Karpas-422 (cell line): ENCODE measurements at places on chromosomes 6 and 20.

DNA sequence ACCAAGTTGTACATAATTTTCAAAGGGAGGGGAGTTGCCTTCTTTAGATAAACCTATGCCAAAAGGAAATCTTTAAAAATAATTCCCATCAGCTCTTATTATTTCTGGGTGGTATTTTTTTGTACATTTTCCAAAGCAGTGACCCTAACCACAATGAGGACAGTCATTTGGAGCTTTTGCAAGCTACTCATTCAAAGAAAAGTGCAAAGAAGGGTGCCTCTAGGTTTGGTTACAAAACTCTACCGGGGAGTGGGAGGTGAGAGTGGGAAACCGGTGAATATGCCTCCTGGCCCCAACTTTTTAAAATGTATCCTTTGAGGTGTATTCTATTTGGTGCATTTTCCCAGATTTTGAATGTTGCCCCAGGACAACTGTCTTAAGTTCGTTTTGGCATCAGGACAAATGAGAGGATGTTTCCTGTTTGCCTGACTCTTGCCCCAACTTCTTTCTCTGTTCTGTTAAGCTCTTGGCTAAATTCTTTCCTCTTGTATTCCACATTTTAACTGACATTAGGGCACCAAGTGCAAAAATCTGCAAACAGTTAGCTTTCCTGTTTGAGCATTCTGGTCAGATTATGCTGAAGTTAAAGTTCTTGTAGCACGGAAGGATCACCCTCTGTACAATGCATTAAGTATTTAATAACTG, 78.9 kb downstream of the SLX4IP start:
- no peak for DNase-seq

DNA sequence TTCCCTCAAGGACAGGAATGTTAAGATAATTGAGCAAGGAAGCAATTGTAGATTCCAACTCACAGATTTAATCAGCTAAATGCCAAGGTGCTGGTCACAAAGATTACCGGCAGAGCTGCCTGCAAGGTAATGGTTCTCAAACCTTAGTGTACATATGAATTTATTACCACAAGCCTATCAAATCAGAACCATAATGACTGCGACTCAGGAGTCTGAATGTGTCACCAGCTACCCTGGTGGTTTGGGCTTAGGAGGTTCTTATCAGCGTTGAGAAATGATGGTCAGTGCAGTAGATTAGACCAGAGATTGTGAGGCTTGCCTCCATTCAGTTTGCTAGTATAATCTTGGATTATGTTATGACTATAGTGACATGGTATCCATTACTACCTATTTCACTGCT, 78.9 kb downstream of the MTFR2 start:
- no peak for DNase-seq

DNA sequence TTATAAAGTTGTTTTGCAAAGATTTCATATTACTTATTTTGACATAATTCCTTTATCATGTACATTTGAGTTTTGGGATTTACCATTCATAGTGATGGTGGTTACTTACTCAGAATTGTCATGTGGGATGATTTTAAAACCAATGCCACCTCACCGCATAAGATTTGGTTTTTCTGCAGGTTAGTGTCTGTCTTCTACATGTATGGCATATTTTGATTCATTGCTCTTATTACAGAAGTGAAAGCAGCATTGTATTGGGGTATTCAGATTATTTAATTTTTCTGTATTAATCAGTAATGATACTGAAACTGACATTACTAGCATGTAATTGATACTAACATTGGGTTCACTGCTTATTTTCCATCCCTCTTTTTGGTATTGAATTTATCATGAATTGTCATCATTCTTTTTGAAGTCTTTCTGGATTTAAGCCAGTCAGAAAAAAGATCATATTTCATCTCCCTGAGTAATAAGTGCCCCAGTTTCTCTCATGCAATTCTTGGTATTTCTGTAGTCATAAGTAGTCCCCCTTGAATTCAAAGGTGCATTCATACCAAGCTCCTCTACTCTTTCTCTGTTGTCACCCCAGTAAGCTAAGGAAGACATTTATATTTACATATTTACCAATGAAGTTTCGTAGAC, 176.6 kb downstream of the BCKDHB start:
- DNase-seq: no peak

- no peak for DNase-seq
Observed at GRCh38 chr20:33676652-33677645, 2.7 kb upstream of the NECAB3 start.

DNA sequence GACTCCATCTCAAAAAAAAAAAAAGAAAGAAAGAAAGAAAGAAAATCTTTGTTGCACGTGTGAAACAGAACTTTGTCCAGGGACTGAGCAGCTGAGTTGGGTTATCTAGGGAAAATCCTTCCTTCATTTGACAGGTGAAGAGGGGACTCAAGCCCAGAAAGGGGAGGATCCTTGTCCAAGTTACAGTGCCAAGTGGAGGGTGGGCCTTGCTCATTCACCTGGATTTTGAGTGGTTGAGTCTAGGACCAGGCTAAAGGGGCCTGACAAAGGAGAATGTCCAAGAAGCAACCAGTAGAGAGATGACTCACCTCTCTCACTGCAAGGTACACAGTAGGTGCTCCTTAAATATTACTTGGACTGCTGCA, 2.7 kb downstream of the TGIF2 start:
- DNase-seq: no peak

DNA sequence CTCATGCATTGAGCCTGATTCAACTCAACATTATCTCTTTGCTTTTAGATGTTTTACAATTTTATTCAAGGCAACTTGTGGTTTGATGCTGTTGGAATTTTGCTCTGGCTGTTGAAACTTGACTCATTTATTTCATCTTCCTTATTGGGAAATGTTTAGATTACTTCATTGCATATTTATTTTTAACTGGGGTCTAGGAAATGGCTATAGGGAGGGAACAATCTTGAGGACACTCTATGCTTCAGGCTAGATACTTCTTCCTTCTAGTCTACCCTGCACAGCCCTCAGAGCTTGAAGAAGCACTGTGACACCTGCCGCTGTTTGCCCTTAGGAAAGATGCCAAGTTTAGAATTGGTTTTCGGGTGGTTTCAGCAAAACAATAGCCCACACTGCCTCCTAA, 183.4 kb downstream of the ADGRG6 start:
- no peak for DNase-seq

DNA sequence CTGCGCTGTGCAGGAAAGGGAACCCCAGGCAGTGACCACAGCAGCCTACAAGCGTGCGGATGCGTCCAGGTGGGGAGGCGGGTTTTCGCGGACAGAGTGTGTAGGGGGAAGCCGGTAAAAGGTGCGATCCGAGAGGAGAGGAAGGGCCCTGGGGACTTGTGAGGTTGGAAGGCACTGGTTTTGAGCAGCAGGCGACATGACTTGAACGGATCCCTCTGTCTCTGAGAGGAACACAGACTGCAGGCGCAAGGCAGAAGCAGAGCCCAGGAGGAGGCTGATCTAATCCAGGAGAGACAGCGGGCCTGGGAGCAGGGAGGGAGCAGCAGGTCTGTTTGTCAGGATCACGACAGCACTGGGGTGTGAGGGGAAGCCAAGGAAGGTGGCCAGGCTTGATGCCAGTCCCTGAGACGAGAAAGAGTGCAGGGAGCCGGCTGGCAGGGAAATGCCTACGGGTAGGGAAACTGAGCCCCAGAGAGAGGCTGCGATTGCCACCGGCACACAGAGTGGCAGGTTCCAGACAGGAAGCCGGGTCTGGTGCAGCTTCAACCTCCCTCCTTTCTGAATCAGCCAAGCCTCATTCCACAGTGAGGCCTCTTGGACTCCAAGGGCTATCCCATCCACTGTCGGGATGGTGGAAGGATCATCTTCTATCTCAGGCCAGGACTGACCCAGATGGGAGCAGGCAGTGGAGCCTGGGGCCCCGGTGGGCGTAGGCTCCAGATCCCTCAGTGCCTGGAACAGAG, 57.1 kb downstream of the HNF4A start:
- DNase-seq: no peak
